ENCODE measurements at places on chromosomes 7 and 10.

- no peak for DNase-seq
Measured at GRCh38 chr7:71504697-71505441, 372.9 kb downstream of the GALNT17 start.

- DNase-seq, result no peak
Measured at GRCh38 chr7:132410385-132410784, 165.9 kb downstream of the PLXNA4 start.

DNA sequence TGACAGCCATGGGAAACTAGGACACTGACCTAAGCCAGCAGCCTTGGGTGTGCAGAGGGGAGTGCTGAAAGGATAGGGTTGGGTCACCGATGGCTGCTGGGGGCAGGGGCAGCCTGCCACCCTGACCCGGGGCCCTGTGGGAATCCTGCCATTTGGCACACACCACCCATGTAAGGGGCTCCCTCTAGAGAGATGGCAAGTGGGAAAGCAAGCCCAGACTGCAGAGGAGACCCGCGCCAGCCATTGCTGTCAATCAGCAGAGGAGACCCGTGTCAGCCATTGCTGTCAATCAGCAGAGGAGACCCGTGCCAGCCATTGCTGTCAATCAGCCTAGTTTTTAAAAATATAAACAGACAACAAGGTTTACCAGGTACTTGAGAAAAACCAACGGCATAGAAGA lies 27.4 kb upstream of the PRKAG2 start:
- no peak for DNase-seq

DNA sequence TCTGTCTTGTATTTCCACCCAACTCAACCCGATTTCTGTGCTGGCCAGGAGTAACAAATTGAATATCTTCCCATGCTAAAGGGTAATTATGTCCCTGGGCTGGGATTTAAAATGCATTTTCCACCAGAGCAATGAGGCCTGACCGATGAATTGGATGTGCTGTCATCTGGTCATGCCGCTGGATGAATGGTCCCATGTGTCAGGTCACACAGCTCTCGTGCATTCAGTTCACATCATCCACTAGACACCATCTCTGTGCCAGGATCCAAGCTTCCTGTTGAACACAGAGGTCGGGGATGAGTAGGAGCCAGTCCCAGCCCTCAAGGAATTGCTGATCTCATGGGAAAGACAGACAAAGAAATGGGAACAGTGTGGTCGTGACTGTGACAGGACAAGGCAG lies 200.8 kb downstream of the ADRA2A start:
- DNase-seq, result no peak

- no peak for DNase-seq
Measured at GRCh38 chr7:107594961-107595737, 15.1 kb downstream of the BCAP29 start.

Measured in cortex of kidney (tissue), 1 donor.